ENCODE measurements at places on chromosomes 12 and 14.

DNA sequence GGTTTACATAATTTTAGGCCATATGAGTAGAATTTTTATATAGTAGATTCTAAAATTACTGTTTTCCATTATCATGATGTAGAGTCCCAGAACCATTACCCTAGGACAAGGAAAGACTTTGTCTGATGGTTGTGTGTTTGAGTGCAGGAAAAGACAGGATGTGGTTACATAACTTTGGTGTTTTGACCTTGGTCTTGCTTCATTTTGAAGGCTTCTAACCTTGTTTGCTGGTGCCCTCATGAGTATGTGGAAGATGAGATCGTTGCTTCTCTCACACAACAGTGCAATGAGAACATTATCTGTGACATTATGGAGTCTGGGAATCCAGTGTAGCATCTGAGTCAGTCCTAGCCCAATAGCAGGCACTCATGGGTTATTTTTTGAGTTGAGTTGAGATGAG, 106.2 kb downstream of the IGF1 start:
- no peak for DNase-seq

DNA sequence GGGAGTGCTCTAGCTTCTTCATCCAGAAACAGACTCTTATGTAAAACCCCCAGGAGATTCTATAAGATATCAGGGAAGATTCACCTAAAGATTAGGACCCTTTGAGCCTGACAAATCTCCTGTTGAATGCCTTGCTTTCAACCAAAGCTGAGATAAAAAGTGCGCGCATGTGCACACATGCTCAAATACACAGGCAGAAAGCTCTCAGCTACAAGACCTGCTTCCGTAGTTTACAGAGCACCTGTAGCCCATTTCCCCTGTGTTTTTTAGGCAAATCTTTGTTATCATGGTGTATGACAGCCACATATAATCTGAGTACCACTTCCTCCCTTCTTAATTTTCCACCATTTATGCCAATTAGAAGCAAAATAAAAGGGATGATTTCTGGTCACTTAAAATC, 866.9 kb downstream of the NRXN3 start:
- no peak for DNase-seq

GRCh38 chr12:123164222-123164621, 13.3 kb upstream of the PITPNM2 start:
- DNase-seq: no peak

DNA sequence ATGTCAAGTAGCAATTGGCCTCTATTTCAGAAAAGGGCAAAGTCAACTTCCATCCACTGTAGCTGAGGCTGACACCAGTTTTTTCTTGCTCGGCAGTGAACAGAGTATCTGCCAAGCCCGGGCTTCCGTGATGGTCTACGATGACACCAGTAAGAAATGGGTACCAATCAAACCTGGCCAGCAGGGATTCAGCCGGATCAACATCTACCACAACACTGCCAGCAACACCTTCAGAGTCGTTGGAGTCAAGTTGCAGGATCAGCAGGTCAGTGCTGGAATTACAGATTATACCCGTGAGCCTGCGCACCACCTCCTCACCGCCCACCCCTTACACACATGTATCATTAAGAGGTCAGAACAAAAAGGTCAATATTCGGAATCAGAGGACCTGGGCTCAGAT, 19.4 kb downstream of the EVL start:
- no peak for DNase-seq

DNA sequence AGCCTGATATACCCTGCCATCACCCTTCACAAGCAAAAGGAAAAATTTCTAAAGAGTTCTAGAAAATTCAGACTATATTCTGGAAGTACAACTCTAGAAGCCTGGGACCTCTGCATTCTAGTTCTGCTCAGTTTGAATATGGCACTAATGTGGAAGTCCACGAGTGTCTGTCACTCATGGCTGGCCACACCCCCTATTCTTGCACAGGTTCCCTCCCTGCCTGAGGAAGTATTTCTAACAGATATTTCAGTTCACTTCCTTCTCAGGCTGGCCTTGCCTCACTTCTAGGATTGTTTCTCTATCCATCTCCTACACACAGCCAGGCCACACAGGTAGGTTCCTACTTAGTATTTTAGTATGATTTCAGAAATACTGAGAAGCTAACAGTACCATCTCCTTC, 67.4 kb downstream of the PHLDA1 start:
- DNase-seq: no peak

DNA sequence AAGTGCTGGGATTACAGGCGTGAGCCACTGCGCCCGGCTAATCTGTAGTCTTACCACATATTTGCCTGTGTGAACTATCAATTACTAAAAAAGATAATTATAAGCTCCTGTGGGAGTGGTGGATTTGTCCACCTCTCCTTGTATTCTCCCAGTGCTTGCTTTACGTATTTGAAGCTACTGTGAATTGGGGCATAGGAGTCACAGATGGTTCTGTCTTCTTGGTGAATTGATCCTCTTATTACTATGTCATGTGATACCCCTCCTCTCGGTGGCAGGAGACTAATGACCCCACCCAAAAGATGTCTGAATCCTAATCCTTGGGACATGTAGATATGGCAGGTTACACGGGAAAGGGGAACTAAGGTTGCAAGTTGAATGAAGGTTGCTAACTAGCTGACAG, 11.8 kb downstream of the GPR132 start:
- DNase-seq: no peak

DNA sequence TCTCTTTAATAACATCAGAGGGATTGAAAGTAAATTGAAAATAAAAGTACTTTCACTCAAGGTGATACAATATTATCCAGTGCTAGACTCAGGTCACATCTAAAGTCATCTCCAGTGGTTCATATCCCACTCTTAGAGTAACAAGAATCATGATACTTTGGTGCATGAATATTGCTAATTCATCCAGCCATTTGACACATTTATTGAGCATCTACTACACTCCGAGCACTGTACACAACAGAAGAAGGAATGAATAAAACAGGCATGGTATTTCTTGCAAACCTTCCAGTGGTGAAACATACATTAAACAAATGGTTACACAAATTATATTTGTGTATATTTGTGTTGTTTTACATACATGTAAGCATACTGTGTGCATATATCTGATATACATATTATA, 116.0 kb upstream of the TMCC3 start:
- DNase-seq: no peak

- DNase-seq: peak; percentile 75
These were observed 27.9 kb downstream of the IRF2BPL start for GRCh38 chr14:77000340-77001270.

- no peak for DNase-seq
These were observed 2.2 kb upstream of the EP400 start for GRCh38 chr12:131947482-131948027.

- no peak for DNase-seq
These were observed 14.0 kb downstream of the MANSC1 start for GRCh38 chr12:12336049-12336411.

DNA sequence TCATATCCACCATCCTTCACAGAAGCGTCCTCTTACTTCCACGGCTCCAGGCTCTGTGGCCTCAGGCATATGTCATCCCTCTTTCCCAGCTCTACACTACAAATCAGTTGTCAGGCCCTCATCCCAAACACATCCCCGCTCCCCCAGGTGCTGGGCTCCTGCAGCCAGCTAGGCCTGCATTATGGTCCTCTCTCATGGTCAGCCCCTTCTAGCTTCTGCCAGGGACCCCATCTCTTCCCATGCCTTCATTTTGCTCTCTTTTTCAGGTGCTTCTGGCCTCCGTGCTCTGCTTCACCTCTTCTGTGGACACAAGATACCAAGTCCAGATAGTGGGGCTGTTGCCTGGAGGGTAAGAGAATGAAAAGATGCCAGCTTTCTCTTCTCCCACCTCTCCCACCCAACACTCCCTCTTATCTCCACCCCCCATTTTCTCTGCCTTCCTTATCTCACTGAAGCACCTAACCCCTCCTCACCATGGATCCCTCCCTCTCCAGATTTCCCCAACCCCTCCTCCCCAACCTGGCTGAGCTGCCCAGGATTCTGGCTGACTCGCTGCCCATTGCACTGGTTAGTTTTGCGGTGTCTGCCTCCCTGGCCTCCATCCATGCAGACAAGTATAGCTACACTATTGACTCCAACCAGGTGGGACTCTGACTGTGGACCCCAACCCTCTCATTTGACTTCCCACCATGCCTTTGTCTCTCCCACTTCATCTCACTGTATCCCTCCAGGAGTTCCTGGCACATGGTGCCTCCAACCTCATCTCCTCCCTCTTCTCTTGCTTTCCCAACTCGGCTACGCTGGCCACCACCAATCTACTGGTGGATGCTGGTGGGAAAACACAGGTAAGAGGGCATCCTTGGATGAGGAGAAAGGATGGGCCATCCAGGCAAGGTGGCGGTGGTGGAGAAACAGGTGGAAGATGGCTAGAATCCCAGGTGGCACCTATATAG, 10.4 kb downstream of the B4GALNT1 start:
- no peak for DNase-seq

DNA sequence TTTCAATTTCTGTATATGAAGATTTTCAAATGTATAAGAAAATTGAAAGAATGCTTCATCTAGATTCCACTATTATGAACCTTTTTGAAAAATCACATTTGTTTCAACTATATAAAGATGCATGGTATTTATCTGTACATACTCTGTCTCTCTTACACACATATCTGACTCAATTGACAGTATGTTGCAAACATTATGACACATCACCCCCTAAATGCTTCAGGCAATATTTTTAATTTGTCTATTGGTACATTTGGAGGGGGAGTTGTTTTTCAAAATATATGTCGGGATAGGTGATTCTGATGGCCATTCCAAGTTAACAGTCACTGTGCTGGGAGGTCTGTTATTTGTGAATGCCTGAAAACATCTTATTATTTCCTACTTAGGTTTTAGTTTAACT, 14.4 kb downstream of the PCNX1 start:
- DNase-seq: no peak

GRCh38 chr12:64059685-64060084, 162.4 kb downstream of the KICS2 start:
- DNase-seq: no peak

DNA sequence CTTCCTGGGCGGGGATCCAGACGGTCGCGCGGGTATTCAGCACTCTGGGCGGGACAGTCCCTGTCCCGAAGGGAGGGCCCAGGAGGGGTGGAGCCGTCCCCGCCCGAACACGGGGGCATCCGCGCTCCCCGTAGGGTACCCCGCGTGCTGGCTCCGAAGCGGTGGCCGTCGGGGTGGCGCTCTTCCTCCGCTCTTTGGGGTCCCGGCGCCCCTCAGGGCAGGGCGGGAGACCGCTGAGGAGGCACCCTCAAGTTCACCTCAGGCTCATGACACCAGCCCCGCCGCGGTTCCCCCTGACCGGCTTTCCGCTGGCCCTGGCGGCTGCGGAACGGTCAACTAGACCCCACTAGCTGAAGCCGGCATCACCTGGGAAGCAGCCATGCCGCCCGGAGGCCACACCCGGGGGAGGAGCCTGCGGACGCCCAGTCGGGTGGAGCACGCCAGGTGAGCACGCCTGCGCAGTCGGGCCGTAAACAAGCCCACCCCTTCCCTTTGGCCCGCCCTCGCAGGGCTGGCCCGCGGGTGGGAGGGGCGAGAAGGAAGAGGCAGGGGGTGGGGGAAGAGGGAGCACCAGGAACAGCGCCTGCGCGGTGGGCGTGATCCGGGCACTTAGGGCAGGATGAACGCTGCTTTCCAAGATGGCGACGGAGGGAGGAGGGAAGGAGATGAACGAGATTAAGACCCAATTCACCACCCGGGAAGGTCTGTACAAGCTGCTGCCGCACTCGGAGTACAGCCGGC, at the start of gene WDR20:
Gene WDR20 (plus strand): TSS at position 612 of the 741 bp plus-strand sequence. CDS start 27 bp downstream, at position 639.
- peak; percentile 100 for DNase-seq

DNA sequence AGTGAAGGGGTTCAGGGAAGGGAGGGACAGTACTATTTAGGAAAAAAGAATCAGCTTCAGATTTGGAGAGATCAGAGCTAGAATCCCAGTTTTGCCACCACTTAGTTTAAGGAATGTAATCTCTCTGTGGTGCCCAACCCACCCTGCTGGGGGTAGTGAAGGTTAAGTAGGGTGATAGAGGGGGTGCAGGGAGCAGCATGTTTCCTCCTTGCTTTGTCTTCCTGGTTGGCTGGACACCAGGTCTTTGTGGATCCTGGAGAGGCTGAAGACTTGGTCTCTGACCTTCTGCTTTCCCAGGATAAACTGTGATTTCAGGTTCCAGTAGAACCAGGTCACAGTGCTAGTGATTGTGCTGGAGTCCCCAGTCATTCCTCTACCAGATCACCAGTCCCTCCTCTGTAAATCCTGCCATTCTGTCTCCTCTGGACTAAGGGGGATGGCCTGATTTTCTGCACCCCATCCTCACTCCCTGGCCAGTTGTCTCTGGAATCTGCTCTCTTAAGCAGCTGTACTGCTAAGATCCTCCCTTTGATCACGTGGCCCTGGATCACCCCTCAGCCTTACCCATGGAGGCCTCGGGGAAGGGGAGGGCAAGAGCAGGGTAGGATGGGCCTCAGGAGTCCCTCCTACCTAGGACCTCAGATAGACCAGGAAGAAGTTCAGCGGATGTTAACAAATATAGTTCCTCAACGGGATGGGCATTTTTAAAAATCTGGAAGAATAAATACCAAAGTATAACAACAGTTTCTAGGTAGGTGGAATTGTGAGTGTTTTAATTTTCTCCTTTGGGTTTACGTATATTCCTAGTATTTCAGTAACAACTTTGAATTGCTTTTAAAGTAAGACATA, 3.1 kb downstream of the MAP3K12 start:
- DNase-seq: no peak

DNA sequence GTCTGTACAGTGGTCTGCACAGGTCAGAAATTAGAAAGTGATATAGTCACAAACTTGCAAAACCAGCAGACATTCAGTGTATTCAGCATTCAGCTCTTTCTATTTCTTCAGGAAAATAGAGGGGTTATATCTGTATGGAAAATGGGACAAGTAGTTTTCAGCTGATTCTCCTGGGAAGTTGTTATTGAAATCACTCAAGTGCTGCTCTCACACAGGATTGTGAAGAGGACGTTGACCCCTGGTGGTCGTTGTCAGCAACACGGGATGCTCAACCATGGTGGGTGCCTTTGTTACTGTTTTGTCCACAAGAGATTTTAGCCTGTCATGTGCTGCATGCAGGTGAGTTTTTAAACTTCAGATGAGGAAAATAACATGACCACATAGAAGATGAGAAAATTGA, 981.8 kb downstream of the TMEM121 start:
- no peak for DNase-seq

DNA sequence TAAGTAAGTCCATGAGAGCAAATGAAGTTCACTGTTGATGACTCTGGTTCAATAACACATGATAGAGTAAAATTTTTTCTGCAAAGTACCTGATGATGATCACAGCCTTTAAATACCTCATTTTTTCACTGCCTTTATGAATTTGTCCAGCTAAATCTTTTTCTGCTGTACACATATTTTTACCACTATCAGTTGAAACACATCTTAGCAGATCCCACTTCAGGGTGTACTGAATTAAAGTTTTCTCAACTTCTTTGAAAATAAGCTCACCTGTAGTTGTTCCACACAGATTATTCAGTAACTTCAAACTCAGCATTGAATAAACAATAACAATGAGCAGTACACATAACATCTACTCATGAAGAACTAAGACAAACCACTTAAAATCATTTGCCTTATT, 385.9 kb downstream of the NELL2 start:
- DNase-seq: no peak

GRCh38 chr12:57098546-57098945, 9.6 kb downstream of the NAB2 start:
- DNase-seq: no peak

Data from activated CD4-positive, alpha-beta T cell treated with anti-CD3 and anti-CD28 coated beads, Interleukin-2, amount 10 ng/mL, durations not matched to agents 24 days and 14 days (primary cell).